ENCODE measurements at places on chromosomes 2 and 18.
A peak's percentile ranks its signal among the peaks of the same experiment; 100 is the strongest.

DNA sequence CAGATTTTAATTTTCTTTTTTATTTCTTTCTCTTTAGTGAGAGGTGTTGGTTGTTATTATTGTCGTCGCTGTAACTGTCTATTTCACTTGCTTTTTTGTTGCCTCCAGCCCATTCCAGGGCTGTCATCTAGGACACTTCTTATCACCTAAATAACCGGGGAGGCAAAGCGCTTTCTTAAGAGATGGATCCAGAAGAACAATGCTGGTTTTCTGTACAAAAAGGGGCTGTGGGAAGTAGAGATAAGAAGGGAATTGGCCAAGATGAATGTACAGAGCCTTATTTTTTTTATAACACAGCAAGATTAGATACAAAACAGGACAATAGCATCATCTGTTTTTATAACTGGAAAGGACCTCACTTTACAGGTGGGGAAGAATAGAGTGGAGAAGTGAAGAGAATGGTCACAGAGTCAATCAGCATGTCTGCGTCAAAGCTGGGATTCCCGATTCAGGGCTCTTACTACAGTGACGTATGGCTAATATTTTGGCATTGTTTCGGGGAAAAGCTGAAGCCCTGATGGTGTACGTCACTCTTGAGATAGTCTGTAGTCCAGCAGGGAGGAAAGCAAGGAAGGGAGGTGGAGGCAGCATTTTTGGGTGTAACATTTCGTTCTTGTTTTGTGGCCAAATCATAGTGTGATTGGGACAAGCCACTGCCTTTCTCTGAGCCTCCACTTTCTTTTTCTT lies 23.2 kb downstream of the IL1B start:
- DNase-seq = no peak

DNA sequence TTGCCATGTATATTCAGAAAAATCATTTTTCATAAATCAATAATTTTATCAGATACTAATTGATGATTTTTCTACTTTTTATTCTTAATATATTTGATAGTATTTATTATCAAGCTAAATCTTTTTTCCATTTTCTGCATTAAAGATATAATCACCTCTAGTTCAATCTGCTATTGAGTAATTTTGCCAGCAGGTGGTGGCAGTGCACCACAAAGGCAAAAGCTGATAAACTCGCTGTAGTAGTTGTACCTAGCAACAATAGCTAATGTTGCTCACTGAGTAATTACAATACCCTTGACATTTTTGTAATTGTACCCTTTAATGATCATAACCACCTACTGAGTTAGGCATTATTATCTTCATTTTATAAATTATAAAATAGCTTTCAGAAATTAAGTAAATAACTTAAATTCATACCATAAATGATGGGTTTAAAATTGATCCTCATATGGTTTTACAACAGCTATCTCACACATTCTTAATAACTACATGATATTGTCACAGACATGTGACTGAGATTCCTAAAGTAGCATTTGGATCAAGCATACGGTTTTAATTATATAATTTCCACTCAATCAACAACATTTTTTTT lies 52.0 kb upstream of the CALCRL start:
- DNase-seq = peak; percentile 81

- DNase-seq = no peak
Observed at GRCh38 chr2:84855731-84856130, 25.2 kb downstream of the TRABD2A start.

- no peak for DNase-seq
Observed at GRCh38 chr2:145587922-145588321, 1068.0 kb upstream of the ZEB2 start.

GRCh38 chr2:25489631-25490030 lies 147.9 kb upstream of the DNMT3A start:
- no peak for DNase-seq

DNA sequence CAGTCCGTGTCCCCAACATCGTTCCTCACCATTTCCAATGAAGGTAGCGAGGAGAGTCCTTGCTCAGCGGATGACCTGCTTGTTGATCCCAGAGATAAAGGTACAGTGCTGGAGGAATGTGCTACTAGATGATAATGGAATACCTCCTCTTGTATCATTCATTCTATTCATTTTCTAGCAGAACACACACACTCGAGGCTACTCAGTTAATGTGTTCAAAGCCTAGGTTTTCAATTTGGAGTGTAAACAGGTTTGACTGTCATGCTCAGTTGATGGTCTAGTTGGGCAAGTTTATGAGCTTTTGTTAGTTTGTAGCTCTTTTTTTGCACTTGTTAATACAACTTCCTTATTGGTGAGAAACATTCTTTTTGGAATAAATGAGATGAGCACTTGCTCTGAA lies 114.2 kb downstream of the ICA1L start:
- DNase-seq = no peak

DNA sequence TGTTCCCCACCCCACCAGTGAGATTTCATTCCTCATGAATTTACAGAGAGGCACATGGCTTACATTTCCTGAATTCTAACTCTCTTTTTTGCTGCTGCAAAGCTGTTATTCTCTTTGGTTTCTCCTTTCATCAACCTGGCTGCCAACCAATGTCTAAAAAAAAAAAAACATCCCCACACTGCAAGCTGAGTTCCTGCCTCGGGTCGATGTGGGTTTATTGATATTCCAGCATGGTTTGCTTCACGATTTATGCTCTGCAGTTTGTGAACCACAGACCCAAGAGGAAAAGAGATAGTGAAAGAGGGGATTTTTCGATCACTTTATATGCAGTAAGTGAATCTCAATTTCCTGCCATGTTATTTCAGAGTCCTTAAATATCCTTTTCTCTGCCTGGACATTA lies 363.6 kb downstream of the LPIN1 start:
- DNase-seq = no peak

- DNase-seq = no peak
Observed at GRCh38 chr2:41926614-41927580, 120.9 kb upstream of the PKDCC start.

DNA sequence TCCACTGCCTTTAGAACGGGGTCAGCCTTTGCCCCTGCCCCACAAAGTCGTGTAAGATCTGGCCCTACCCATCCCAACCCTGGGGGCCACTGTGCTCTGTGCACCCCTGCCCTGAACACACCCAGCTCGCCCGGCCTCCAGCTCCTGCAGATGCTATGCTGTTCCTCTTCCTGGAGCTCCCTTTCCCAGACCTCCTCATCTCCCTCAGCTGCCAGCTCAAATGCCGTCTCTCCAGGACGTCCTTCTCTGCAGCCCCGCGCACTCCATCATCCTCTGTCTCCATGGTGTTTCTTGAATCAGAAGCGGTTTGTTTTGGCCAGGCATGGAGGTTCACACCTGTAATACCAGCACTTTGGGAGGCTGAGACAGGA lies 94.1 kb downstream of the SH3BP4 start:
- no peak for DNase-seq

DNA sequence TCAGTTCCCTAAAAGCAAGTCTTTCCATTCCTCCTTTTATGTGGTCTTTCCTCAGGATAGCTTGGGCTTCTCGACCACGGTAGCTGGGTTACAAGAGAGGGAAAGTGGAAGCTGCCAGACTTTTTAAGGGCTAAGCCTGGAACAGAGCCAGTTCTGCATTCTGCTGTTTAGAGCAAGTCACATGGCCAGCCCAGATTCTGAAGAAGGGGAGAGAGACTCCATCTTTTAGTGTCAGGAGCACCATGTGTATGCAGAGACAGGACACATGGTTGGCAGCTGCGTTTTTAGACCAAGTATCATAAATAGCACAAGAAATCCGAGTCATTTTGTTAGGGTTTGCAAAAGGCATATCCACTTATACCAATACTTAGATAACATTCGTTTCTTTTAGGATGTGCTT lies 4.7 kb downstream of the HMSD start:
- no peak for DNase-seq

- no peak for DNase-seq
Observed at GRCh38 chr18:22324191-22325131, 93.3 kb downstream of the CTAGE1 start.

GRCh38 chr18:10953672-10954071 lies 195.7 kb downstream of the PIEZO2 start:
- no peak for DNase-seq

DNA sequence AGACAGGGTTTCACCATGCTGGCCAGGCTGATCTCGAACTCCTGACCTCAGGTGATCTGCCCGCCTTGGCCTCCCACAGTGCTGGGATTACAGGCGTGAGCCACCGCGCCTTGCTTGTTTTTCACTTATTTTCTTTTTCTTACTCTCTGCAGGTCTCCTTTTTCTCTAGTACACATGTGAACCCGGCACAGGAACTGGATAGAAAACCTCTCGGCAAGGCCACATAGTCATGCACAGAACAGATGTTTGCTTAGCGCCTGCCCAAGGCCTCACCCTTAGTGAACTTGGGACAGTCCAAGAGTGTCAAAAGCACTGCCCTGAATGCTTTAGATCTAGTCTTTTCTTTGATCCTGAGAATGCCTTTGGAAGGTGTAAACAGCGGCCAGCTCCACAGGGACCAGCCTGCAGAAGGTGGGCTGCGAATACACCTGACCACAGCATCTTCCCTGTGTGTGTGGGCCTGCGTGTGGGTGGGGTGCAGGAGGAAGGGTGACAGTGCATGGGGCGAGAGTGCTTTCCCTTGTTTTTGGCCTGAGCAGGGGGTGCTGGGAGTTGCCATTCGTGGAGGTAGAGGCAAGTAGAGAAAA lies 27.0 kb downstream of the IMPA2 start:
- DNase-seq = no peak

DNA sequence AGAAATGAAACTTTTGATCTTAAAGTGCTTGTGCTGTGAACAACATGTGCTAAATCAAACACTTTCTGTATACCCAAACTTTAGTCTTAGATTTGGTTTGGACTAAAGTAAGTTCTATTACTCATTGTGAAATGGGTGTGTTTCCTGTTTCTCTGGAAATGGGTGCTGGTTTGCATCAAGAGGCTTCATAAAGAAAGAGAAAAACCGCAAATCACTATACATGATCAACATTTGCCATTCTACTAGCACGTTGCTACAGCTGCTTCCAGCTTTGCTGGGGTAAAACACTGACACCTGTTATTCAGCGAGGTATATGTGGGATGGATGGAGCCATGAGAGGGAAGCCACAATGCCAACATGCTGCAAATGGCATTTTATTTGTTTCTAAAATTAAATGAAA lies 547.0 kb upstream of the ACVR2A start:
- no peak for DNase-seq
